ENCODE measurements at places on chromosomes 7 and 10.

- DNase-seq, result no peak
Observed at GRCh38 chr10:124018886-124019525, 74.4 kb downstream of the CHST15 start.

DNA sequence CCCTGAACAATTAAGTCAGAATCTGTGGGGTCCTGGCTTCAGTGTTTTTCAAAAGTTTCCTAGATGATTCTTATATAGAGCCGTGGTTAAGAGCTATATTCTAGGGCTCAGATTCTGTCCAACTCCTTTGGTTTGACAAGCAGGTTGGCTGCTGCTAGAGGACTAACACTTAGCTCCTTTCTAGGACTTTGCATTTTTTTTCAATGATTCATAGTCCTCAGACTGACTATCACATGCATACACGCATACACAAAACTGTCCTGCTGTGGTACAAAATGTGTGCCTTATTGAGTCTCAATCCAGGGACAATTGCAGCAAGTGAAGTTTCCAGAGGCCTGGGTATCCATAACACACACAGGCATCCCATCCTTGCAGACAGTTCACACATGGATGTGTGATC lies 392.0 kb downstream of the NRG3 start:
- DNase-seq, result no peak

- DNase-seq, result no peak
Observed at GRCh38 chr7:155141562-155141961, 71.4 kb downstream of the HTR5A start.

GRCh38 chr7:144720710-144721109 lies 115.1 kb downstream of the TPK1 start:
- no peak for DNase-seq

DNA sequence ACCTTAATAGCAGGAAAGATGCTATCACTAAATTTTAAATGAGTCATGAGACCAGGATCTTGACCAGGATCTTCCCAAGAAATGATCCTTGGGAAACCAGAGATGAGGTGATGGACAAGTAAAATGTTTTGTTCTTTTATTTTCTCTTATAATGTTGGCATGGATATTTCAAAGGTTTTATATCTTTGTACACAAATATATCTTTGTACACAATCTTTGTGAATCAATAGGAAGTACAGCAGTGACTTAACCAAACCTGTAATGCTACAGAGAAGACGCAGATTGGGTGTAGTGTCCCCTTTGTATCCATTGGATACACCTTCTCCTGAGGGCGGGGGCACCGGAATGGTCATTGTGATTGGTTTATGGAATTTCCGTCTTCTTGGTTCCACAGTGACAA lies 180.1 kb upstream of the CCDC6 start:
- no peak for DNase-seq

GRCh38 chr10:68562661-68563570 lies 2.8 kb downstream of the TET1 start:
- DNase-seq, result no peak

DNA sequence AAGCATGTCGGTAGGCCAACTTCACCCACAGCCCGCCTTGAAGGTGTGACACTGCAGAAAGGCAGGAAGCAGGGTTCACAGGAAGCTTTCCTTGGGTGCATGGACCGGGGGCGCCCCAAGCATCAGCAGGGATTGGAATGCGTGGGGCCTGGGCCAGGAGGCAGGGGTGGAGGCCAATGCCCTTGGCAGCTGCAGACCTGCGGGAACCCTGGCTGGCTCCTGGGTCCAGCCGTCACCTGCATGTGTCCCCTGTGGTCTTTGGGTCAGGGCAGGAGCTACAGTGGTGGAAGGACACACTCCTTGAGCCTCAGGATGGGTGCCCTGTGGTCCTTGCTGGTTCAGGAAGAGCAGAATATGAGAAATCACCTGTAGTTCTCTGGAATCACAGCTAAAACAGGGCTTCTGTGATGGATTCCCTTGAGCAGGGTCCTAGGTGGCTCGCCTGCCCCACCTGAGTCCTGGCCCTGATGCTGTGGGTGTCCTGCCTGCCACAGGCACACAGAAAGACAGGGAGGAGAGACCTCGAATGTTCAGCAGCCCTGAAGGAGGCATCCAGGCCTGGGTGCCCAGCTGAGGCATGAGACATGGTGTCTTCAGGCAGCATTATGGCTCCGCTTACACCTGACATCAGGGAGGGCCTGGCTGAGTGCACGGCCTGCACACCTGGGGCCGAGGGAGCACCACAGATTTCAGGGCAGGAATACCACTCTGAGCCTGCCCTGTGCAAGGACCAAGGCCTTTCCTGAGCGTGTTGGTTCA lies 15.1 kb downstream of the ANTXRL start:
- DNase-seq, result no peak

DNA sequence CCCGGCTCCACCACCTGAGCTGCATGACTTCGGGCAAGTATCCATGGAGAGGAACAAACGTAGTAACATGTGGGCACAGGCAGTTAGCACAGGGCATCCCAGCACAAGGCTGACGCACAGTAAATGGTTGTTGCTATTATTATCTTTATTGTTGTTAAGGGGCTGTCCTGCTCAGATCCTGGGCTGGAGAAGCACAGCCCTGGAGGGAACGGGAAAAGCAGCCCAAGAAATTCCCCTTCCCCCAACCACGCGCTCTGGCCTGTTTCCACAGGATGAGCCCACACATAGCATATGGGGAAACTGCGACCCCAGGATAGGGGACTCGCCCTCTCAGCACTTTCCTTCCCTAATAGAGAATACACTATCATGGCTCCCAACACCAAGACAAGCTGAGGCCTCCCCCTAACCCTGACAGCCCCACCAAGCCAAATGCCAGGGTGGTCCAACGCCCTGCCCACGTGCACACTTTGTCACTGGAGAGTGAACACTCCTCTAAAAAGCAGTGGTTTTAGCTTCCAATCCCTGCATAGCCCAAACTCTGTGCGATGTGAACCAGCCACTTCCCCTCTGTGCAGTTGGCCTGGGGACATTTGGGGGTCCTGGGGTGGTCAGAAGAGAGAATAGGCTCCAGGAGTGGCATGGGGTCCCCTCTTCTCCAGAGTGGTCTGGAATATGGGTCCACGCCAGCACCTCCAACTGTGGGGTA lies 11.0 kb downstream of the PSD start:
- DNase-seq, result no peak

DNA sequence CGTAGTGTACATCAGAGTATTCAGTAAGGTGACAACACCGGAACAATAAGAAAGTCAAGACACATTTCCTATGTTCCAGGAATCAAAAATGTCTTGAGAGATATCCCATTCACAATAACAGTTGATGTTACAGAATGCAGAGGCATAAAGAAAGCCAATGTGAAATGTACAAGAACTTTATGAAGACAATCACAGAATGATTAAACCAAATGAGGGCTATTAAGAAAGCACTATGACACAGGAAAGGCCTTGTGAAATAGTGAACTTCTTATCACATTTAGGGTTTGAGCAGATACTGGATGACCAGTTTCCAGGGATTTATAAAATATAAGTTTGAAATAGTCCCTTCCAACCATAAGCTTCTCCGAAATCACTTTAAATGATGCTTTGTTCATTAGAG lies 52.7 kb downstream of the VWDE start:
- no peak for DNase-seq

DNA sequence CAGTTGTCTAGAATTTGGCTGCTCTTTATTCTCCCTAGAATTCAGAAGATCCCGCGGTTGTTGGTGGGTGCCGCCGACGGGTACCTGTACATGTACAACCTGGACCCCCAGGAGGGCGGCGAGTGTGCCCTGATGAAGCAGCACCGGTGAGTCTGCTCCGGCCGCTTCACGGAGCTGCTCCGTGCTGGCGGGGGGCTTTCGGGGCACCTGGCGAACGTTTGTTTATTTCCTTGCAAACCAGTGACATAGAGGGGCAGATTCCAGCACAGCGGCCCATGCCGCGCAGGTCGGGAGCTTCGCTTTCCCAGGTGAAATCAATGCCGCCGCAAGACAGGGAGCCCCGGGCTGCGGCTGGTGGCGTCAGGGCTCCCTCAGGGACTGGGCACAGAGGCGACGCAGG lies 38.0 kb downstream of the WIPI2 start:
- DNase-seq, result no peak

DNA sequence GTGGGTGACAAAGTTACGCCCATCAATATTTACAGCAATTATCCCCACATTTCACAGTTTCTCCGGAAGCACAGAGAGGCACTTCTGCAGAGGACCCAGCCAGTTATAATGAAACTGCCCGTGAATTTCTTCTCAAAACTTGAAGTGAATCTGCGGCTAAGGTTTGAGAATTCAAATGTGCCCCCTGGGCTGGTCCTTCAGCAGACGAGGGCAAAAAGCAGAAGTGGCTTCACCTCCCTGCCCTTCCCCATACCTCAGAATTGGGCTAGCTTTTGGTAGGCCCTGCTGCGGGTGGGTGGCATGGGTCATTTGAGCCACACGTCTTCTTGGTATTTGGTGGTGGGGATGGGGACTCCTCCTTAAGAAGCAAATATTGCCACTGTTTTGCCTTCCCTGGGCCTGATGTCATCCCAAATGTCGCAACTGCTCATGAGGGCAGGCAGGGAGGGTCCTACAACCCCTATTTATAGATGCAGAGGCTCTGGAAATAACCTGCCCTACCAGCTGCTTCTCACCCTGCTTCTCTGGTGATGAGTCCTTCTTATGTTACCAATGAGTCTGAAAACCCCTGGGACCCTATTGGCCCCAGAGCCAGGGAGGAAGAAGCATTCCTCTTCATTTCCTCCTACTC lies 16.6 kb upstream of the WDFY4 start:
- no peak for DNase-seq

- no peak for DNase-seq
Observed at GRCh38 chr7:107742678-107743566, 1.0 kb upstream of the CBLL1 start.

DNA sequence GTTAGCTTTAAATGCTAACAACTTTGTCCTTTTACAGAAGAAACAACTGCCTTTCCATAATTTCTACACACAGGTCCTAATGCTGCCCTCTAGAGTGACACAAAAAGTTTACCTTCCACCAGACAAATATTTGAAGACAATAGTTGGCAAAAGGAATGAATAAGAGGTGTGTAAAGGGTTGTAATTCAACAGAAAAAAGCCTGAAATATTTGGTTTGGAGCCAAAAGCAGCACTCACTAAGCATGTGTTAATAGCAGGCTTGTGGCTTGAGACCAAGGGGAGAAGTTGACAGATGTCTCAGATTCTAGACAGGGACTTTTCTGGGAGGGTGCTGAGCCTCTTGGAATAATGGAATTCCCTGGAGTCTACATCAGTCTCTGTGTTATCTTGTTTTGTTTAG lies 156.2 kb upstream of the GALNT17 start:
- no peak for DNase-seq

DNA sequence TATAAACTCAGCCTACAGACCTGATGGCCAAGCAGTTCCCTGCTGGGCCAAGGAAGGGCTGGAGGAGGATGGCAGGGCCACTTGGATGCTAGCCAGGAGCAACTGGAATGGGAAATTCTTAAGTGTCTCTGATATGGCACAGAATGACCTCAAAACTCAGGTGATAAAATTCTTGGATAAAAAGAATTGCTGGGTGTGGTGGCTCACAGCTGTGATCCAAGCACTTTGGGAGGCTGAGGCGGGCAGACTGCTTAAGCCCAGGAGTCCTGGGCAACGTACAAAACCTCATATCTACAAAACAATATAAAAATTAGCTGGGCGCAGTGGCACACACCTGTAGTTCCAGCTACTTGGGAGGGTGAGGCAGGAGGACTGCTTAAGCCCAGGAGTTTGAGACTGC lies 14.0 kb upstream of the PKD1L1 start:
- no peak for DNase-seq

DNA sequence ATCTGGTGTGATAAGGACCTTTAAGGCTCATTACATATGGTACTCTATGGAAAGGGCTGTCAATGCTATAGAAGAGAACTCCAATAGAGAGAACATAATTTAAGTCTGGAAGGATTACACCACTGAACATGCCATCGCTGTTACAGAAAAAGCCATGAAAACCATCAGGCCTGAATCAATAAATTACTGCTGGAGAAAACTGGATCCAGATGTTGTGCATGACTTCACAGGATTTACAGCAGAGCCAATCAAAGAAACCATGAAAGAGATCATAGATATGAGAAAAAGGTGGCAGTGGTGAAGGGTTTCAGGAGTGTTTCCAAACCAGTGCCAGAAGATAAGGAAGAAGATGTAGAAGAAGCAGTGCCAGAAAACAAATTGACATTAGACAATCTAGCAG lies 18.9 kb upstream of the GPR22 start:
- DNase-seq, result no peak

DNA sequence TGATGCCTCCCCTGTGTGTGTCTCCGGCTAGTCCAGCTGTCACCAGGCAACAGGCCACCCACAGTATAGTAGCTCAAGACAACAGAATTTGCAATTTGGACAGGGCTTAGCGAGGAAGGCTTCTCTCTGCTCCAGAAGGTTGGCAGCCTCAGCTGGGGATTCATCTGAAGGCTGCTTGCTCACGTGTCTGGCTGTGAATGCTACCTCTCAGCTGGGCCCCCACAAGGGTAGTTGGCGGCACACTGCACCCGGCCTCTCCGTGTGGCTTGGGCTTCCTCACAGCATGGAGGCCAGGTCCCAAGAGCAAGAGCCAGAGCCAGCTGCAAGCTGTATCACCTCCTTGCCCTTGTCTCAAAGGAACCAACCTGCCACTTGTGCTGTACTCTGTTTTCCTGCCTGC lies 19.2 kb downstream of the ECHDC3 start:
- DNase-seq, result no peak

GRCh38 chr7:36535866-36536664 lies 146.4 kb downstream of the ANLN start:
- no peak for DNase-seq

GRCh38 chr7:85469446-85470010 lies 282.7 kb upstream of the SEMA3D start:
- DNase-seq, result no peak

GRCh38 chr10:77516575-77516974 lies 121.0 kb downstream of the KCNMA1 start:
- DNase-seq, result no peak

GRCh38 chr10:108521827-108522492 lies 1357.5 kb upstream of the SORCS1 start:
- no peak for DNase-seq

DNA sequence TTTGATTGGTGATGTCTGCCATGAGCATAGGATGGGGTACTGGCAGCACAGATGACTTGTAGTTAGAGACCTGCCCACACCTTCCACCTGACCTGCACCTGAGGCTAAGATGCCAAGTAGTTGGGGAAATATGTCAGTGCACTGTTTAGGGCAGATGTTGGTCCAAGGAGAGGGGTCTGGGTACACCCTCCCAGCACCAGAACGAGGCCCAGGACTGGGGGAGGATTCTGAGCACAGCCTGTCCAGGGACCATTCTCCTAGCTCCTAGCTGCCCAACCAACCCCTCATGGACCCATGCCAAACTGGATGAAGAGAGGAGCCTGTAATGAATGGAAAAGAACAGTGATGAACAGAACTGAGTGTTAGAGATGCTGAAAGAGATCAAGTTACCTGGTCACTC lies 28.0 kb downstream of the FRMPD2 start:
- no peak for DNase-seq
